Sigmoid colon (tissue), 7 donors: ENCODE measurements at places on chromosomes 1 and 21.

- DNase-seq: no peak
Observed at GRCh38 chr21:26652854-26653253, 79.8 kb upstream of the CYYR1 start.

DNA sequence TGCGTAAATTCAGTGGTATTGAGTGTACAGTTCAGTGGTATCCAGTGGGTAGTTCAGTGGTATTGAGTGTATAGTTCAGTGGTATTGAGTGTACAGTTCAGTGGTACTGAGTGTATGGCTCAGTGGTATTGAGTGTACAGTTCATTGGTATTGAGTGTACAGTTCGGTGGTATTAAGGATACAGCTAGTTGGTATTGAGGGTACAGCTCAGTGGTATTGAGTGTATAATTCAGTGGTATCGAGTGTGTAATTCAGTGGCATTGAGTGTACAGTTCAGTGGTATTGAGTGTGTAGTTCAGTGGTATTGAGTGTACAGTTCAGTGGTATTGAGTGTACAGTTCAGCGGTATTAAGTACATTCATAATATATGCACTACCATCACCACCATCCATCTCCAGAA is 23.5 kb upstream of the KCNAB2 start:
- no peak for DNase-seq

DNA sequence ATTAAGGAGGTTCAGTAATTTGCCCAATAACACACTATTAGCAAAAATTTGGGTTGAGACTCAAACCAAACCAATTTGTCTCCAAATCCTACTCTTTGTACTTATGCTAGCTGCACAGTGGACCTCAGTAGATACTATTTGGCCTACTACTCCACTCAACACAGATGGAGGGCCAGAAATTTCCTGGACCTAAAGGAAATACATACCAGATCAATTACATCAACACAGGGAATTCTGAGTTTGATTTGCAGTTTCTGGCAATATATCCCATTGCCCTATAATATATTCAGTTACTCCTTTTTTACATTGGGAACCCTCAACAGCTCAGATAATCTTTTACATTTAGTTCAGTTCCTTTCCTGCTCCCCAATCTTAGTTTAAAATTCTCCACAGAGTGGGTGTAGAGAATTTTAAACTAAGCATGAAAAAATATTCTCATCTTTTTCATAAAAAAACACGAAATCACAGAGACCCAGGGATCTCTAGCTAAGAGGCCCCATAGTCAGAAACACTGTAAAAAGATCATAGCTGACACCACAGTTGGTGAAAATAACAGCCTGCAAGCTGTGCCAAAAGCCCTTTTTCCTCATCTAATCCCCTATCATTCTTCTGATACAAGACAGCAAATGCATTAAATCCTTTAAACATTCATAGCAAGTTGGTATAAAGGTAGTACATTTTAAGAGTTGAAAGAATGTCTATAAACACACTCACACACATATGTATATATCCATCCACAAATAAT is 317.7 kb upstream of the ESRRG start:
- no peak for DNase-seq

DNA sequence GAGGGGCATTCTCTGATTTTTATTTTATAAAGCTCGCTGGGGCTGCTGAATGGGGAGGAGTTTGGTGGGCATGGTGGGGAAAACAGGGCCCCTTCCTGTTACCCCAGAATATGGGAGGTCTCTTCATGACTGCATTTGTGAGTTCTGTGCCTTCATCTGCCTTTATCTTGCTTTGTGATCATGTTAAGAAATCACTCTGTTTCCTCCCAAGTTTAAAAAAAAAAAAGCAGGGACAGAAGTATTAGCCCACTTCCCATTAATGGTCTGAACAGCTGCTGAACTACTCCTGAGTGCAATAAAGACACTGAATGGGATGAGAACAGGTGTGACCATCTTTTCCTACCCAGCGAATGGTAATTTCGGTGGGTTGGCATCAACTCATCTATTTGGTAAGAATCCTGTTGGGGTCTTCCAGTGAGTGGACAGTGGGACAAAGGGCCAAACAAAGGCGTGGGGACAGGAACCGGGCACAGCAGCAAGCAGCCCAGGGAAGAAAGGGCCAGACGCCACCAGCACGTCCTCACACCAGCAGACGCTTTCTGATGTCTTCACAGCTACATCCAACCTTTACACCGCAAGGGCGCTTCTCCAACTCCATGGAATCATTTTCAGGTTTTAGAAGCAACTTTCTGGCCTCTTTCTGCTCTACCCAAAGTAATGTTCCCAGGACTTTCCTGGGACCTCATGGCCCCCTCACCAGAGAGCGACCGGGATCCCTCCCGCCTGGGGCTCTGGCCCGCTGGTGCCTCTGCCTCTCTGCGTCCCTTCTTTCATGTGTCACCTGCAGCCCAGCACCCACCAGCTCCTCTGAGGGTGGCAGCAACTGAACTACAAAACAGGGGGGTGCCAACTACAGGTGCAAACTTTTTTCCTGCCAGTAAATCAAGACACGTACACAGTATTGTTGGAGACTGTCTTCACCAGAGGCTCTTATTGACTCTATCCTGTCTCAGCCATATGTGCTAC is 160.2 kb downstream of the ADSS2 start:
- no peak for DNase-seq

- DNase-seq: no peak
Observed at GRCh38 chr1:186195377-186195931, 179.6 kb downstream of the TPR start.

DNA sequence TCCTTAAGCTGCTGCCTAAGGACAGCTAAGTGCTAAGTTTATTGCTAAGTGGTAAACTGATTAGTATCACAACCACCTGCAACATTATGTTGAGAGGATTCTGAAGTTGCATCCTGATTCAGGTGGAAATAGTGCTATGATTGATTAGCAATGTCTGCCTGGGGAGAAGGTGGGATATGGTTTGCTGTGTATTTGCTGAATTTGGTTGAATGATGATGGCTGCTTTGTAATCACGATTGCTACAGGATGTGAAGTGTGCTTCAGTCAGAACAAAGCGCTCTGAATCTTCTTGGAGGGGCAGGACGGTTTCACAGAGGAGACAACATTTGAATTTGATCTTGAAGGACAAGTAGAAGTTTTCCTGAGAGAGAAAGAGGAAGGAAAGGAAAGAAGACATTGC is 226.0 kb downstream of the ST6GALNAC3 start:
- DNase-seq: no peak

DNA sequence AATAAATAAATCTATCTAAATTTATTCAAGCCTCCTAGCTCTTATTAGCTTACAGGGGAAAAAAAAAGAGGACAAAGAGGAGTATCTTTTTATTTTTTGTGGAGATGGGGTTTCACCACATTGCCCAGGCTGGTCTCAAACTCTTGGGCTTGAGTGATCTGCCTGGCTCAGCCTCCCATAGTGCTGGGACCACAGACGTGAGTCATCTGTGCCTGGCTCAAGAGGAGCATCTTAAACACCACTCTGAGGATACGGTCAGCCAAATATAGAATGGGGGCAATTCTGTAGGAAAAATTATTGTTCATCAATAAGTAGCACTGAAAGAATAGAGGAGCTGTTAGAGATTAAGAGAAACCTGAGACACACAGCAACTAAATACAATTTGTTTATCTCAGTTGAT is 24.1 kb downstream of the SLC45A3 start:
- DNase-seq: no peak

DNA sequence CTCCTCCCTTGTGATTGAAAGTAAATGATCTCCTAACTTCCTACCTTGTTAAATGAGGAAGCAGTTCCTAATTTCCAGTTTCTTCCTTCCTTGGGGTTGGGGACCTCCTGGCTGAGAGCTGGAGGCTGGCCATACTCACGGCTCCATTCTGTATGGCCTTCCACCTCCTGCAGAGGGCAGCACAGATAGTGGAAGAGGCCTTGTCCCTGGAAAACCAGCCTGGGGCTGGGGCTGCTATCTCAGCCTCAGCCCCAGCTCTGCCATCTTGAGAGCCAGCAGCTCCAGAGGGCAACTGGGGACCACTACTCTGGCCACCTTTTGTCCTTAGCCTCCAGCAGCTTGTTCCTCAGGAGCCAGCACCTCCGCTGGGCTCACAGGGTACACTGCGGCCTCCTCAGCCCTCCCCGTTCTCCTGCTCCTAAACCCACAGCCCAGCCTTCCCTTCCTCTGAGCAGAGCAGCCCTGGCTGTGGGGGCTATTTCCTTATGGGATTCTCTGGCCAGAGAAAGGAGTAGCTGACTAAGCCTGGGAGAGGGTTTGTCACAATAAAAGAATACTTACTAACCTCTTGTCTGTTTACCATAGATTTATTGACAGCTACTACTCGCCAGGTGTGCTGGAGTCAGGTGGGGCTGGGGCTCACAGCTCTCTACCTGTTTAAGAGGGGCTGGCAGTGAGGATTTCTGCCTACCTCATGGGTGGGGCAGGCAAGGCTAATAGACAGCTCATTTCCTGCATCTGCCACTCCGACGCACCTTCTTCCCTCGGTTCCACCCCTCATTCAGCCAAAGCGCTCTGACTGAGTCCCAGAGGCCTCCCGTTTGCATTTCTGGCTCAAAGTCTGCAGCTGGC is 6.3 kb downstream of the TMEM234 start:
- DNase-seq: no peak

DNA sequence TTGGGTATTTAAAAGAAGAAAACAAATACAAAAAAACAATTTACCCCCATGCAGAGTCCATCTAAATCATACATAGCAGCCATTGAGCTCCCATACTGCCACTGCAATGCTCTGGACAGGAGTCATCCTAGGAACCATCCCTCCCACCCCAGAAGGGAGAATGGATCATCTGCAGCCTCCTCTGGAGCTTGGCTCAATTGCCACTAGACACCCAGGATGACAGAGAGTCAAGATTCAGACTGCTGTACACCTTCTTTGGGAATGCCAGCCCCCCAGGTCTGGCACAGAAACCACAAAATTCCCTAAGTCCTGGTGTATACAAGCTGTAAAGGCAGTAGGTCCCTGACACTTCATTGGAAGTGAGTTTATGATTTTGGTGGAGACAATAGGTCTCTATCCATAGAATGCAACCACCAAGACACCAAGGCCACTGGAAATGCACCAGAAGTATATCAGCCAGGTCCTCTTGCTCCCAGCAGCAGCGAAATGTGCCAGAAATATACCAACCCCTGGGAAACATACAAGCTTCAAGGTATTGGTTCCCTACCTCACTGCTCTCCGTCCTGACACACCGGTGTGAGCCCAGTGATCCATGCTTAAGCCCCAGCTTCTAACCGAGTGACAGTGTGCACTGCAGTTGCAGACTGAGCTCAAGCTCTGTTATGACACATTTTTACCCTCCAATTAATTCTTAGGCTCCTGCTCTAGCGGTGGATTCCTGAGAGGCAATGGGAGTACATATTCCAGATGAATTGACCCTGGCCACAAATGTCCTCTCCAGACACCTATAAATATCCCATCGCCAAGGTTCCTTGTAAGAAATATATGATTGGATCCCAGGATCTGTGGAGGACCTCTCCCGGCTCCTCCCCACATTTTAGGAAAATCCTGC is 4.4 kb downstream of the TAL1 start:
- DNase-seq: no peak

DNA sequence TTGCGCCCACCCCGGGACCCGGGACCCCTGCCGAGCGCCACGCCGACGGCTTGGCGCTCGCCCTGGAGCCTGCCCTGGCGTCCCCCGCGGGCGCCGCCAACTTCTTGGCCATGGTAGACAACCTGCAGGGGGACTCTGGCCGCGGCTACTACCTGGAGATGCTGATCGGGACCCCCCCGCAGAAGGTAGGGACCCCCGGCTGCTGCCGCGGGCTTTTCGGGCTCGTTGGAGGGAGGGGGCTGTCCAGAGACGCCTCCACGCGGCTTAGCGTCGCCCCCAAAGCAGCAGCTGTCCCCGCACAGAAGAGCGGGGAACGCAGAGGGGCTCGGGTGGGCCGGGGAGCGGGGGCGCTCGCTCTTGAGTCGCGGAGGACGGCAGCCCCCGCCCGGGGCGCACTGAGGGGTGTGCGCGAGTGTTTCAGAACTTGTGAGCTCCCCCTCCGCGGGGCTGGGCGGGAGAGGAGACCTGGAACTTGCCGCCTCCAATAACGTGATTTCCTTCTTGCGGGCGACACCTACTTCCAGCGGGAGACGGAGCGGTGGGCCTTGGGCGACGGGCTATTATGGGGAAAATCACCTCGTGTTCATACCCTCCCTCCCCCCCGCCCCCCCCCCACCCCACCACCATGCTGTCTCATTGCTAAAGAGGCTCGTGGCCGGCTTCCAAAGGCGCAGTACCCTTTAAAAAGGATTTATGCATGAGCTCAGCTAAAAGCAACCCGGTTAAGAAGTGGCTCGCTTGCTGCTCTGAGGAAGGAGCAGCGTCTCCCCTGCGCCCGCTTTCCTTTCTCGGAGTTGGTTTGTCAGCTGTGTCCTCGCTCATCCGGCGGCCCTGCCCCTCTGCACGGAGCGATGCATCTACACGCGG is 664 bp downstream of the BACE2 start:
- DNase-seq: peak; percentile 90

DNA sequence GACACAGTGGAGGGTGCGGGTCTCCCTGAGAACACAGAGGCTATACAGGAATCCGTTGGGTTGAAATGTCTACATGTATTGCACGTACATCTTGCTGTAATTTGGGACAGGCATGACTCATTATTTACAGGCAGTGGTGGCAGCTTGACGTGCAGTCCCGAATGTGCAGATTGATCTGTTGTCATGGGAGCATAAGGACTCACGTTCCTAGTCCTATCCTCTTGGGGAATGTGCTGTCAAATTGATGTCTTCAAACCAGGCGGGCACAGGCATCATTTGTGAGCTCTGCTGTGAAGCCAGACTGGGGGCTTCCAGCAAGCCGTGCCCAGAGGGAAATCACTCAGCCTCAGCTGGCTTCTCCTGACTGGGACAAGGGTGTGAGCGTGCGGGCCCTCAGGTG is 40.5 kb downstream of the S100B start:
- no peak for DNase-seq
